ENCODE measurements at places on chromosomes 12 and 14.

- DNase-seq = peak; percentile 67
Observed at GRCh38 chr14:69612783-69613130, 1.4 kb downstream of the SUSD6 start.

- DNase-seq = no peak
Observed at GRCh38 chr12:20420557-20420956, 52.2 kb downstream of the PDE3A start.

GRCh38 chr12:92469837-92470236, 233.0 kb upstream of the PLEKHG7 start:
- DNase-seq = no peak

- DNase-seq = no peak
Observed at GRCh38 chr12:98439471-98439951, 75.9 kb upstream of the TMPO start.

- DNase-seq = no peak
Observed at GRCh38 chr12:112450725-112451124, 32.0 kb downstream of the PTPN11 start.

GRCh38 chr14:93629643-93630042, 158.6 kb downstream of the PRIMA1 start:
- no peak for DNase-seq

GRCh38 chr14:94970941-94971730, 186.2 kb downstream of the DICER1 start:
- DNase-seq = no peak

DNA sequence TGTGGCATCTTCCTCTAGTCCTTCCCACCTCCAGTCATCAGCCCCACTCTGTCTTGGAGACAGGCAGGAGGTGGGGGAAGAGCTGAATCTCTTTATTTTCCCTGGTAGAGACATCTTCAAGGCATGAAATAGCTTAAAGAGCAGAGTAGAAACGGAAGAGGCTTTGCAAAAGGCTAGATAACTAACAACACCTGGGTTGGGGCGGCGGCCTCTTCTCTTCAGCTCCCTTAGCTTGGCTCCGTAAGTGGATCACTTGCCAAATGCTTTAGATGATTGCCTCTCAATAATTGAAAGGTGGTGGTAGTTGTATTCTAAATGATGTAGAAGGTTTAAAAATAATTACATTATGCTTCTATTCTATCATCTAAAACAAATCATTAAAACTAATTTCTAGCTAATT, 36.1 kb downstream of the SSPN start:
- DNase-seq = no peak

- no peak for DNase-seq
Observed at GRCh38 chr14:95741038-95741490, 27.1 kb upstream of the TCL1A start.

- no peak for DNase-seq
Observed at GRCh38 chr12:79329933-79330332, 360.8 kb downstream of the PAWR start.

GRCh38 chr12:8950702-8951478, 1.4 kb upstream of the M6PR start:
- peak; percentile 8 for DNase-seq

- DNase-seq = no peak
Observed at GRCh38 chr12:12899530-12900380, 8.4 kb downstream of the GPRC5A start.

GRCh38 chr12:101436136-101436535, 28.6 kb upstream of the ARL1 start:
- DNase-seq = no peak

GRCh38 chr12:83538361-83538965, 851.8 kb downstream of the TMTC2 start:
- DNase-seq = no peak

GRCh38 chr14:22432348-22432976, 156.6 kb downstream of the DAD1 start:
- DNase-seq = peak; percentile 19

DNA sequence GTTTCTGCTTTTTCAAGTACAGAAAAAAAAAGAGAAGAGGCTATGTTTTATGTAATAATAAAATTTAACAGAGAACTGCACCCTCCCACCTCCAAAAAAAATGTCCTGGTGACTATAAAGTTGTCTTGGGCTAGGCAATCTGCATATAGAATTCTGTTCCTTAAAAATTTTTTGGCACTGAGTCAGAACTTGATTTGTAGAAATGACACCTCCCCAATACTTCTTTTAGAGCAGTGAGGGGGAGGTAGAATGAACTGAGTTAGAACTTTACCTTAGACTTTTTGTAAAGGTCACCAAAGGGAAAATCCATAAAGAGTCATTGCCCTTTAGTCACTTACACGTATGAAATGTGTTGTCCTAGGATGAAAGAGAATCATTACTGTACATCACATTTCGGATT, 80.0 kb downstream of the BTG1 start:
- DNase-seq = no peak

- no peak for DNase-seq
Observed at GRCh38 chr12:98894412-98895085, 249.5 kb downstream of the APAF1 start.

DNA sequence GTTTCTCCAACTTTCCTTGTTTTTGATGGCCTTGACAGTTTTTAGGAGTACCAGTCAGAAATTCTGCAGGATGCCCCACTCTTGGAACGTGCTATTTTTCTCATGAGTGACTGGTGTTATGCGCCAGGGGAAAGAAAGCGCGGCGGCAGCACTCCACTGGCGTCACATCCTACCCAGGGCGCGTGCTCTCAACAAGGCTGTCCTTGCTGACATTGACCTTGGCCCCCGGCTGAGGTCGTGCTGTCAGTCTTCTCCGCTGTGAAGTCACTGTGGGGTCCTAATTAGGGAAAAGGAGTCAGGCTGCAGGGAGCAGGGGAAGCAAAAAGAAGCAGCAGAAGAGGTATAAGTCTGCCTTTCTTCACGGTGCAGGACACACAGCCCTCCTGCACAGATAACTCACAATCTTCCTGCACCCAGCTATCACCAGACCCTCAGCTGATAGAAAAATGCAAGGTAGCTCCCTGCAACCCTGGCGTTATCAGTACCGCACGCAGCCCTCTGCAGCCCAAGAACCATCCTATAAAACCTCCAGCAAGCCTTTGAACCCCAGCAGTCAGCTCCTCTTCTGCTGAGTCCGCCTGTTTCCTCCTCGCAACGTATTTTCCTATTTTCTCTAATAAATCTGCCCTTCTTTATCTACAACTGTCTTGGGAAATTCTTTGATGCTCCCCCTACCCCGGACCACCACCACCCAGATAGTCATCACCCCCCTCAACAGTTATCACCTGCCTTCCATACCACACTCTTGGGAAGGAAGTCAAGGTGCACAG, 48.0 kb upstream of the C14orf180 start:
- DNase-seq = no peak

DNA sequence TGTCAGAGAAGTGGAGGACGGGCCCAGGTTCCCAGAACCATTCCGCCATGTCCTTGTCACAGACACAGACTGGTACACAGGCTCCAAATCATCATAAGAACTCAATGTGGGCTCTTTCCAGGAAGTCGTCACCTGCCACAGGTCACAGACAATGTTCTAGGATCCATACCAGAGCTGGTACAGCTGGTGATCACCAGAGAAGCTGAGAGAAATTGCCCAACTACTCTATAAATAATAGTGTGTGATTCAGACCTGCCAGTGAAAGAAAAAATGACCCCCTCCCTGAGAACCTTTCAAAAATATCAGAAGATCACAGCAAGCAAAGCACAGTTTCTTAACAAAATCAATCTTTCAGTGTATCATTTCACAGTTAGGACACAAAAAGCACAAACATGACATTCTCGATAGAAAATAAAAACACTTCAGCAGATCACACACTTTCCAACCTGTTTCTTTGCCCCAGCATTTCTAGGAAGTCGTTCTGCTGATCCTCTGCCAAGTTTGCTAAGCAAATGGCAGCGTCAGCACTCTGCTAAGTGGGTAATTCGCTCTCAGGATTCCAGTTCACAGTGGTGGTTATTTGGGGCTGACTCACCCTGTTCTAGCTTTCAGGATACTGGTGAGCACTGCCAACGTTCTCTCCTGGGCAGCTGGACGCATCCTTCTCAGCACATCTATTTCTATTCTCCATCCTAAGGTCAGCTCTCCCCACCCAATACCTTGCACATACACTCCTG, 223.3 kb upstream of the SFSWAP start:
- DNase-seq = no peak

GRCh38 chr12:28497889-28498411, 307.7 kb downstream of the CCDC91 start:
- no peak for DNase-seq

- no peak for DNase-seq
Observed at GRCh38 chr12:96862326-96862725, 44.7 kb upstream of the NEDD1 start.

- DNase-seq = no peak
Observed at GRCh38 chr14:102828151-102828550, 50.9 kb downstream of the TRAF3 start.

DNA sequence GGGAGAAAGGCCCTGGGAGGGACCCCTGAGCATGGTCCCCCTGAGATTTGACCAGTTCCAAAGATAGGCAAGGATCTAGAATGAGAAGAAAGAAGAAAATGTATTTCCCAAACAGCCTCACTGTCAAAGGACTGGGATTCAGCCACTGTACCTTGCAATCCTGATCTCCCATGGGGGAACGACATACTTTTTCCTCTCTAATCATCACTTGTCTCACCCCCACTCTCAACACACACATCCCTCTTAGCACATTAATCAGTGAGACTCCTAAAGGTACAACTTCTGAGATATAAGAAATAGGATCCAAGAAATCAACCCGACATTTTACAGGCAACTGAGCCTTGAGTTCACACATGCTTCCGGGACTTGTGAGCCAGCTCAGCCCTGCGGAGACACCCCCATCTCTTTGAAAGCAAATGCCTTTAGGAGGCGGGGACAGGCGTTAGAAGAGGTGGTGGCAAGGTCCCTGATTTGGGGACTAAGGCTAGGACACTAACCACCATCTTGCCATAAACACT, 1.4 kb downstream of the MAP3K9 start:
- no peak for DNase-seq

Data from hematopoietic multipotent progenitor cell treated with erythropoietin and hydrocortisone succinate and interleukin-3 and kit ligand, for 17 days (in vitro differentiated cells).